ENCODE measurements at places on chromosomes 1 and 21. TPM values are rescaled to one million over a fixed set of nuclear protein-coding genes. Genes with fewer than 3 reads are reported as not detected.
A peak's percentile ranks its signal among the peaks of the same experiment; 100 is the strongest.

GRCh38 chr1:18997508-18997907 is 41.0 kb upstream of the IFFO2 start:
- no peaks in the 10 kb centered on the region for H3K36me3 ChIP-seq
- H3K4me3 ChIP-seq, result no peak overlapping the region
- no peak for DNase-seq
- H3K27ac ChIP-seq, result peak overlapping the region; percentile 72
- H3K4me1 ChIP-seq, result peaks cover 7% of the 10 kb centered on the region
- H3K27me3 ChIP-seq, result no peaks in the 10 kb centered on the region

- peaks cover 16% of the 10 kb centered on the region for H3K4me1 ChIP-seq
- DNase-seq, result no peak
- peak overlapping the region; percentile 41 for H3K4me3 ChIP-seq
- no peak overlapping the region for H3K27ac ChIP-seq
- no peaks in the 10 kb centered on the region for H3K36me3 ChIP-seq
Observed at GRCh38 chr1:228445843-228446650, 29.4 kb upstream of the TRIM17 start.

GRCh38 chr1:11207898-11208611 is 18.9 kb downstream of the ANGPTL7 start:
- H3K36me3 ChIP-seq, result peaks cover 15% of the 10 kb centered on the region
- no peak for DNase-seq
- H3K27me3 ChIP-seq, result no peaks in the 10 kb centered on the region

- no peak overlapping the region for H3K4me3 ChIP-seq
- H3K36me3 ChIP-seq, result no peaks in the 10 kb centered on the region
- peaks cover 23% of the 10 kb centered on the region for H3K27me3 ChIP-seq
- no peak overlapping the region for H3K27ac ChIP-seq
- no peak for DNase-seq
Observed at GRCh38 chr1:217311269-217311668, 319.6 kb downstream of the GPATCH2 start.

DNA sequence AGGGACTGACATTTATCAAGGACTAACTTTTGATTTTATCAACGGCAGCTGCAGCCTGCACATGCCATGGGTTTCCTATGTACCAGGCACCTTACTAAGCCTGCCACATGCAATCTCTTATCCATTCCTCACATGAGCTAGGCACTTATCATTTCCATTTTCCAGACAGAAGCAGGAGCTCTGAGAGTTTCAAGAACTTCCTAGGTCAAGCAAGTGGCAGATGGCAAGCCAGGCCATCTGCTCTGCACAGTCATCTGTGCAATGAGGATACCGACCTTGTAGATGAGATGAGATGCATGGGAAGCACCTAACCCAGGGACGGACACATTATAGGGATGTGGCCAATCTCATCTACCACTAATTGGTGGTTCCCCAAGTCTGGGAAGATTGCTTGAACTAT is 339.4 kb upstream of the USP24 start:
- H3K4me1 ChIP-seq, result peaks cover 4% of the 10 kb centered on the region
- H3K36me3 ChIP-seq, result no peaks in the 10 kb centered on the region
- H3K27me3 ChIP-seq, result no peaks in the 10 kb centered on the region
- DNase-seq, result no peak

DNA sequence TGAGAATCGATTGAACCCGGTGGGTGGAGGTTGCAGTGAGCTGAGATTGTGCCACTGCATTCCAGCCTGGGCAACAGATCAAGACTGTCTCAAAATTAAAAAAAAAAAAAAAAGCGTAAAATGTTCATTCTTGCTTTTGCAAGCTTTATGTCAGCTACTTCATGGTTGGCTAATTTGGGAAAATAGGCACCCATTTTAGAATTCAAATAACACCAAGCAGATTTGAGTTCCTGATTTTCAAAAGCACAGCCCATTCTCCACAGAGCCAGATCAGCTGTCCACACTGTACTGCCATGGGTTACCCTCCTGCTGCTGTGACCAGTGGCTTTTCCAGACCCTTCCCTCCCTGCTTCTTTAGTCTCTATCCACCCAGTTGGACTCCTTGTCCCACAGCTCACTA is 4.4 kb downstream of the THEM5 start:
- no peak for DNase-seq
- H3K4me1 ChIP-seq, result peaks cover 45% of the 10 kb centered on the region
- H3K27ac ChIP-seq, result peak overlapping the region; percentile 19

Gene HOOK1
- 32.6 TPM for total RNA-seq
